ENCODE measurements at places on chromosomes 13 and 19.

DNA sequence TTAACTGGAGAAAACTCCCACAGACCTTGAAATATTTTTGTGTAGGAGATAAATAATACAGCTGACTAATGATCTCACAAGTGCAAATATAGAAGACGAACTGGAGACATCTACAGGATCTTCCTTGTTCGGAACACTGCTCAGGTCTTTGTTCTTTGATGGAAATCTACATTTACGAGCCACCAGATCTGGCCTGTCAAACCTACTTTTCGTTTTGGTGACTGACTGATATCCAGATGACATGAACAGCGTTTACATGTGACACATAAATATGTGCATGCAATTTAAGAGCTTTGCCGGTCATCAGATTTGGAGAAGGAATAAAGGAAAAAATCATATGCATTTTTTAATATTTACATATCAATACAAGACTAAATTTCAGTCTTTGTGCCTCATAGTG lies 24.5 kb upstream of the TPP2 start:
- no peak for DNase-seq

DNA sequence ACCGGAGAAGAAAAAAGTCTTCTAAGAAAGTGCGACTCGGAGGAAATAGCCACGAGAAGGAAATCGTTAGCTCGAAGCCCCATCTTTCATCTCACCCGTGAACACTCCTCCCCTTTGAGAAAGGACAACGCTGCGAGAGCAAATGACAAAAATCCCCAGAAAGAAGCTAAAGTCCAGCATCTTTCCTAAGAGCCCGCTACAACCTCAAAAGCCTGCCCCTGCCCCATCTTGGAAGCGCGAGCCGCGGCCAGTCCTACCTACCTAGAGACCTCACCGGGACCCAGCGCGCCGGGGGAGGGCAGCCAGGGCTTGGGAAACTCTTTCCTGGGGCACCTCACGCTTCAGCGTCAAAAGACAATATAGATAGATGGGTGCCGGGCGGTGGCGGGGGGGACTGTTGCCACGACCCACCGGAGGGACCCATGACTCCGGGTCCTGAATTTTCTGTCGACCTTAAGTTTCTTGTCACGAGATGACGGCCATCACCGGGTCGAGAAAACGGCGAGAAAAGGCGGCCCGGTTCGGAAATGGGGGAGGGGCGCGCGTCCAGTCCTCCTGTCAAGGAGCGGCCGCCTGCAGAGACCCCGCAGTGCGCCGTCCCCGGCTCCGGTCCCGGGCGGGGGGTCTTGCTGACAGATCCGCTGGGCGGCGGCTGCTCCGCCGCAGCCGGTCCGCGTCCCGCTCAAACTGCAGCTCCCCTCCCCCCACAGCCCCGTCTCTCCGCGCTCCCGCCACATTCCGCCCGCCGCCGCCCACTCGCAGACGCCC lies 65.9 kb downstream of the KCNRG start:
- DNase-seq = no peak

DNA sequence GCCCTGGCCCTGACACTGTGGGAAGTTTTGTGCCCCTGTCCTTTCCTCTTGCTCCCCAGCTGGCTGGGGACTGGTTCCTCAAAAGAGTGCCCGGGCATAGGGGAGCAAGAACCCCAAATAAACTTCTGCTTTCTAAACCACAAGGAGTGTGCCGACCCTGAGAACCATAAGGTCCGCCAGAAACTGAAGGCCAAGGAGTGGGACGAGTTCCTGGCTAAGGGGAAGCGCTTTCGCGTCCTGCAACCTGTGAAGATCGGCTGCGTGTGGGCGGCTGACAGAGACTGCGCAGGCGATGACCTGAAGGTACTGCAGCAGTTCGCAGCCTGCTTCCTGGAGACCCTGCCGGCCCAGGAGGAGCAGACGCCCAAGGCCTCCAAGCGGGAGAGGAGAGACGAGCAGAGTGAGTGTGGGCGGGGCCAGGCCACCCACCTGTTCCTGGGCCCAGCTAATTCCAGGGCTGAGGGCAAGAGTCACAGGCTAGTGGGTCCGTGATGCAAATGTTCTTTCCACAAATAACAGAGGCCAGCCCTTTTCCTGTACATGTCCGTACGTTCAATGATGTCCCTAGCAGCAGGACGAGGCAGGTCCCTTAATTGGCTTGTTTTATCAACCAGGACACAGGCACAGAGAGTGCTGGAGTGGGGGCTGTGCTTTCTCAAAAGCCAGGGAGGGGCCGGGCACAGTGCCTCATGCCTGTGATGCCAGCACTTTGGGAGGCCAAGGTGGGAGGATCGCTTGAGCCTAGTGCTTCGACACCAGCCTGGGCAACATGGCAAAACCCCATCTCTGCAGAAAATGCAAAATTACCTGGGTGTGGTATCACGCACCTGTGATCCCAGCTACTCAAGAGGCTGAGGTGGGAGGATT lies 25.6 kb downstream of the UBXN6 start:
- DNase-seq = peak; percentile 26

DNA sequence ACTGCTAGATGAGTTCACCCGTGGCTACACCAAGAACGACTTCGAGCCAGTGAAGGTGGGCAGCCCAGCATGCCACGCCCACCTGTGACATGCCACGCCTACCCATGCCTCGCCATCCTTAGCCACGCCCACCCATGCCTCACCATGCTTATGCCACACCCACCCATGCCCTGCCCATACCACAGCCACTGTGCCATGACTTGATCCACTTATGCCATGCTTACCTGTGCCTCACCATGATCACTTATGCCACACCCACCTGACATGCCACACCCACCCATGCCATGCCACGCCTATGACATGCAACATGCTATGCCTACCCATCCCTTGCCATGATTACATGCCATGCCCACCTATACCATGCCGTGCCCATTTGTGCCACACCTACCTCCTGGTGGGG lies 12.9 kb upstream of the USE1 start:
- no peak for DNase-seq
